H7 (cell line): ENCODE measurements at places on chromosomes 2 and 18. TPM values are rescaled to one million over a fixed set of nuclear protein-coding genes. Genes with fewer than 3 reads are reported as not detected.

Gene ZSWIM2
- total RNA-seq, result not detected in 2 replicates

Gene SP140
- 0.55 TPM in 1 of 2 replicates, not detected in the other for total RNA-seq

Gene EIF2AK2
- total RNA-seq, result 12.7 and 16.2 TPM in 2 replicates

Gene SIX3
- total RNA-seq, result 1.7 and 3.0 TPM in 2 replicates

Gene TEX44
- not detected in 2 replicates for total RNA-seq
